ENCODE measurements at places on chromosomes 1 and 21. TPM values are rescaled to one million over a fixed set of nuclear protein-coding genes. Genes with fewer than 3 reads are reported as not detected.

The INSRR gene
- polyA plus RNA-seq: not detected

The TBX15 gene
- polyA plus RNA-seq: 0.06 TPM

The BRINP3 gene
- not detected for polyA plus RNA-seq

The LAMB3 gene
- 0.54 TPM for polyA plus RNA-seq

The FLG2 gene
- not detected for polyA plus RNA-seq

The CHI3L2 gene
- 40.1 TPM for polyA plus RNA-seq

The ELAPOR1 gene
- polyA plus RNA-seq: 0.32 TPM

The CACNA1S gene
- polyA plus RNA-seq: 0.04 TPM

The S100A1 gene
- polyA plus RNA-seq: 1.7 TPM

The ZFYVE9 gene
- 2.2 TPM for polyA plus RNA-seq

The PADI1 gene
- polyA plus RNA-seq: 0.09 TPM

The WNT9A gene
- polyA plus RNA-seq: 0.08 TPM

GRCh38 chr21:45505416-45506021 lies 36.7 kb downstream of the SLC19A1 start:
- peak; percentile 73 for DNase-seq

DNA sequence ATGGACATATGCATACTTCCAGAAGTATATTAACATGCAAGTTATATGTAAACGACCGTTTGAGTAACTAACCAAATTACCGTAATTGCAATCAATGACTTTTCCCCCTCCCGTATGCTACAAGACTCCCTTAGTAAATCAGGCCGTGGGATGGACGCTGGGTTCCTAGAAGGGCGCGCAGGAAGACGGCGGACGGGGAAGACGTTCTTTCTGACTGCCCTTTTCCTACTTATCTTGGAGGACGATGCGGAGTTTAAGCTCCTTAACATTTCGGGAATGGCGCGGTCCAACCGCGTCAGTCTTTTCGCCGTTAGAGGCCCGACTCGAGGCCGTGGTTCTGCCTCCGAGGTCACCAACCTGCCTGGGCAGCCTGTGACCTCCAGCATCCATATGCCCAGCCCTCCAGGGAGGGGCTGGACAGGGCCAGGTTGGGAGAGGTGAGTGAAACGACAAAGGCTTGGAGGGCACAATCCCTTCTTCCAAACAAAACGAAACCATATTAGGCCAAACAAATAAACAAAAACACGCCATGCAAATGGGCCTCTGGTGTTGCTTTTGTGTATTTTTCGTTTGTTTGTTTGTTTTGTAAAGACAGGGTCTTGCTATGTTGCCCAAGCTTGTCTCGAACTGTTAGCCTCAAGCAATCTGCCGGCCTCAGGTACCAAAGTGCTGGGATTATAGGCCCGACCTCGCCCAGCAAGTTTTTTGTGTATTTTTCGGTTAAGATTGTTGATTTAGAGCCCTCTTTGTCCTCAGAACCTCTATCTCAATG lies 873 bp upstream of the PI4KB start:
- DNase-seq: peak; percentile 84

DNA sequence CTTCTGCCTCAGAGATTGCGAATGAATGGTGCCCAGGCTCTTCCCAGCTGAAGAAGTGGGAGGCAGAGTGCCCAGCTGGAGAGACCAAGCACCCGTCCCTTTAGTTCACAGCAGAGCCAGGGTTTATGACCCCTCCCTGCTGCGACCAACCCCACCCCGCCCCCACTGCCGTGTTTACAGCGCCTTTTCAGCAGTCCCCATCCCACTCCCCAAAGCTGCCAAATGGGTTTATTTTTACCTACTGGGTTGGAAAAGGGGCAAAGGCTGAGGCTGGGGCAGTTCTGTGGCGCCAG lies 23.6 kb downstream of the DYRK3 start:
- DNase-seq: no peak

- DNase-seq: no peak
These were observed 8.3 kb upstream of the PTCH2 start for GRCh38 chr1:44851308-44851707.

DNA sequence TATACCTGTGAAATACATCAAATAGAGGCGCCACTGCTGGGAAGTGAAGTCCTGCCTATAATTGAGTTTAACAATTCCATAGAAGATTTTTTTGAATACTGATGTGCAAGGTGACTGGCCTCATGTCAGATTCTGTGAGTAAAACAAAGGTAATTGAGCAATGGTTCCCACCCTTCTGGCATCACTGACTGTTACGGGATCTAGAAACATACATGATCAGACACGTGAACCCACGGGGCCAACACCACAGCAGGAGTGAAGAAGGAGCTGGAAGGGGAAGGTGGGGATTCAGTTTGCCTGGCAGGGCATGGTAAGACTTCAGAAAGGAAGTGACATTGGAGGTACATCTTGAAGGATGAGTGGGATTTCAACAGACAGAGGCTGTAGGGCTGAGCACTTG lies 270.2 kb downstream of the DISC1 start:
- DNase-seq: no peak

GRCh38 chr1:11874624-11875023 lies 15.9 kb upstream of the NPPB start:
- DNase-seq: no peak

DNA sequence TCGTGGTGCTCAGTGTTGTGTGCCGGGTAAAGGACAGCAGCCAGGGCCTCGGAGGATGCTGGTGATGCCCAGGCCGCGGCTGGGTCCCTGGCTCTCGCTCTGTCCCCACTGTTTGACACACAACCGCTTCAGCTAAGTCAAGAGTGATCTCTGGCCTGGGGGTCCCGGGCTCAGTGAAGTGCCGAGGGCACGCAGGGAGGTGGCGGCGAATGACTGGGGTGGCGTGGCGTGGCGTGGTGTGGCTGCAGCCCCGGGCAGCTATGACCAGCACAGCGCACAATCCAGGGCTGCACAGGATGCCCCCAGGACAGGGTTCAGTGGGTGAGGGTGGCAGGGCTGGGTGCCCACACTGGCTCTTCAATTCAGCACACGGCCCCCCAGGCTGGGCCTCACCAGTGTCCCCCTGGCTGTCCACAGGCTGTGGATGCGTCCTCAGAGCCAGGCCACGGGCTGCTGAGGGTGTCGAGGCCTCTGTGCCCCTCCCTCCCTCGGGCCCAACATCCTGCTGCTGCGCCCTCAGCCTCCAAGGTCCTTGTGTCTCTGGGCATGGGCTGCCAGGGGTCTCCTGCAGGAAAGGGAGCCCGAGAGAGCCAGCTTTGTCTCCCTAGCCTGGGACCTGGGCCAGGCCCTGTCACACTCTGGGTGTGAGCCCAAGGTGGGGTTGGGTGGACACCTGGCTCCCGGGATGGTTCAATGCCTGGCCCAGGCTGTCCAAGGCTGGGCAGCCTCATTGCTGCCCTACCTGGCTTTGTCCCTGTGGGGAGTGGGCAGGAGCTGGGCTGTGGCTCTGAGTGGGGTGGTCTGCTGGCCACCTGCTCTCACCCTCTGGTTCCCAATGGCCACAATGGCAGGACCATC lies 12.0 kb upstream of the SKI start:
- DNase-seq: no peak

DNA sequence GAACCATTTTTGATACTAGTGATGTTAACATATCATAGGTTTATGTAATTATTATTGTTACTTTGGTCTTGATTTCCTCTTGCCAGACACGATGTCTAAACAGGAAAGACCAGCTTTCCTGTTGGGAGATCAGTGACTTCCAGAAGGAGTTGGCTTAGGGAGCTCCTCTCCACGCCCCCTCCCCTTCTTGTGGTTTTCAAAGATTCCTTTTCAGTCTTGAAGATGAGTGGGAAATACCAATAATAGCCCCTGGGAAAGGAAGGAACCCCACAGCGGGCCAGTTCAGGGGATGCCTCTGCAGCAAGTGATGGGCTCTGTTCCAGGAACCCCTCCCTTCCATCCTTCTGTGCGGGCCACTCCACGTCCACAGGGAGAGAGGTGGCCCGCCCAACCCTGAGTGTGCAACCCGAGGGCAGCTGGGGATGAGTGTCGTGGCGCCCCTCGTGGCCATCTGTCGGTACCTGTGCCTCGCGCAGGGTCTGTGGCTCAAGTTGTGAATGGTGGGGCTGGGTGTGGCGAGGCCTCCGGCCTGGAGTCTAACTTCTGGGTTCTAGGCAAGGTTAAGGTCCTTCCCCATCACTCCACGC lies 65.7 kb downstream of the TLR5 start:
- no peak for DNase-seq

DNA sequence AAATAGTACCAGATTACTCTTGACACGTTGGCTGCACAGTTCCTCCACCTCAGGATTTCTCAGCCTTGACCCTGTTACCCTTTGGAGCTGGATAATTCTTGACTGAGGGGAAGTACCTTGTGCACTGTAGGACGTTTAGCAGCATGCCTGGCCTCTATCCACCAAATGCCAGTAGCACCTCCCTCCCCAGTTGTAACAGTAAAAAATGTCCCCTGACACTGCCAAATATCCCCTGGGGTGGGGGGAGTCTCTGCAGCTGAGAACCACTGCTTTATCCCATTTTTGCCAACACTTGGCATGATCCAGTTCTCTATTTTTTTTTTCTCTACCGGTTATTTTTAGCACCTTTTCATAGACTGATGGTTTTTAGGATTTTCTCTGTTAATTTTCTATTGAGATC lies 34.0 kb downstream of the C1orf198 start:
- DNase-seq: no peak

GRCh38 chr1:237884237-237884636 lies 6.5 kb downstream of the ZP4 start:
- DNase-seq: no peak

DNA sequence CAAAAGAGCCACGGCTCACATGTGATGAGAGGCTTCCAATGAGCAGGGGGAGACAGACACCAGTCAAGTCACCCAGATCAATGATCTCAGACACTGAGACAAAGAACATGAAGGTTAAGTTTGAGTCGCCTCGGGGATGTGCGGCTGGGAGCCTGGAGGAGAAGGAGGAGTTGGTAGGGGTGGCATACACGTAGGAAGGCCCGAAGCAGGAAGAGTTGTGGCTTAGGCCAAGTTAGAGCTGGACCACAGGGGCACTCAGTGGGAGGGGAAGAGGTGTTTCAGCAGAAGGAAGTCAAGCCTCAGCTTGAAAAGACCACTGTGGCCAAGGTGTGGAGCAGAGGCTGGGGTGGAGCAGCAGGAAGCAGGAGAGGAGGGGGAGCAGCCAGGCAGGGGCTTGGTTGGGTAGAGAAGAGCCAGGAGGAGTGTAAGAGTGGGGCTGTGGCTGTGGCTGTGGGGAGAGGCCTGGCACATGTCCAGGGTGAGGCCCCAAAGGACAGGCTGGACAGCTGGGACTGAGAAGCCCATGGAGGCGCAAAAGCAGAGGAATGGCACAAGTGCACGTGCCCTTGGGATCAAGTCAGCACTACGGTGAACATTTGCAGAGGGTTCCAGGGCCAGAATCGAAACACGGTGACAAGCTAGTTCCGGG lies 27.6 kb downstream of the CTNNBIP1 start:
- no peak for DNase-seq

- no peak for DNase-seq
These were observed 92.5 kb upstream of the IRF2BP2 start for GRCh38 chr1:234702342-234703000.

GRCh38 chr1:21661886-21662285 lies 7.3 kb downstream of the RAP1GAP start:
- DNase-seq: peak; percentile 21

DNA sequence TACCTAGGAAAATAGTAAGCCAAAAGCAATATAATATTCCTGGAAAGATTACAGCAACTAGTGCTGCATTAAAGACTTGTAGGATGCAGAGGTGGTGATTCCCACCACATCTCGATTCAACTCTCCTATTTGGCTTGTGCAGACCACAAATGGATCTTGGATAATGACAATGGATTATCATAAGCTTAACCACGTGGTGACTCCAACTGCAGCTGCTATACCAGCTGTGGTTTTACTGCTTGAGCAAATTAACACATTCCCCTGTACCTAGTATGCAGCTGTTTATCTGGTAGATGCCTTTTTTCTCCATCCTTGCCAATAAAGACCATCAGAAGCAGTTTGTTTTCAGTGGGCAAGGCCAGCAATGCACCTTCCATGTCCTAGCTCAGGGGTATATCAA lies 542.7 kb upstream of the ADGRL4 start:
- no peak for DNase-seq

DNA sequence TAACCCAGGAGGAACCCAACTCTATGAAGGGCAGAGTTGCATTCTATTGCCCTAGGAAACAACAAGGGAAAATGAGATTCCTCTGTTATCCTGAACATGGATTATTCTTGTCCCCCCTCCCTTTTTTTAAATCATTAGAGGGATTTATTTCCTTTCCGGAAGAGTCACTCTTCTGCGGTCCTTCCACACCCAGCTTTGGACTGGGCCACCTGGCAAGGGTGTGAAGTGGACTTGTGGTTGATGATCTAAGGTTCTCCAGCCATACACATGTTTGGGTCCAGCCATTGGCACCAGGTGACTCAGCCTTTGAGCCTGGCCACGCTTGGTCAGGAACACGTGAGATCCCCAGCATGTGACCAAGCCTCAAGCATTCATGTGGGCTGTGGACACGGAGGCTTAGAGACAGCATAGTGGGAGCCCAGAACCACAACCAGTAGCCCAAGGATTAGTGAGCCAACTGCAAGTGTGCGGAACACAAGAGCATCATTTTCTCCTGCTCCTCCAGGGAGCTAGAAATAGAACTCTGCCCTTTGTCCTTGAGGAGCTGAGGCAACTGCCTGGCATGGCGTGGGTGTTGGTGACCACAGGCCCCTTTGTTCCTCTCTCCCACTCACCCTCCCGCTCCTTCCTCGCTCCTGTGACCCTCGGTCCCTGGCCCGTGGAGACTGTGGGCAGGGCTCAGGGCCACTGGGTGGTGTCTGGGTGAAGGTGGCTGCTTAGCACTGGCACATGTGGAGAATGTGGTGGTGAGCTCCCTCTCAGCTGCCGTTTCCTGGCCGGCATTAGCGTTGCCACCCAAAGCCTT lies 50.1 kb downstream of the NENF start:
- DNase-seq: no peak

DNA sequence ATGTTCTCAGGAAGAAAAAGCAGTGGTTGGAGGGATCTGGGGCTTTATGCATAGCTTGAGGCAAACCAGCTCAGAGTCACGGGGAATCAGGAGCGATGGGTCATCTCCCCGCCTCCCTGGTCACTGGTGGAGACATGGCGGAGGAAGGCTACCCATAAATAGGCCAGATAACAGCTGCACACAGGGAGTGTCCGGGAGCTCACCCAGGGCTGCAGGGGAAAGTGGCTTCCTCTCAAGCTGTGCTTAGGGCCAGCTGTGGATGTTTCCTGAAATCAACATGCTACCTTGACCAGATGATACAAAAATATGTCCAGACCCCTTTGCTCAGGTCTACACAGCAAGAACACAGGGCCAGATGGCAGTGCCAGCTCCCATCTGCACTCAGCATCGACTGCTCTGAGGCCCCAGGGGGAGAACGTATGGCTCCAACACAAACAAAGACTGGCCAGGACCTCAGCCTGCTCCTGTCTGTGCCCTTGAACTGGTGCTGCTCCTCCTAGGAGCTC lies 27.1 kb upstream of the RERE start:
- DNase-seq: no peak

All from spleen (tissue), 13 donors.